ENCODE measurements at places on chromosomes 16 and 17. TPM values are rescaled to one million over a fixed set of nuclear protein-coding genes. Genes with fewer than 3 reads are reported as not detected.

Gene TPSD1
- not detected for total RNA-seq

Gene FOXN1
- total RNA-seq: not detected

Gene NXN
- 106 TPM for total RNA-seq

Gene ITGAE
- 23.3 TPM for total RNA-seq

Gene FASN
- total RNA-seq: 203 TPM

Gene ZNF267
- 19.6 TPM for total RNA-seq
